ENCODE measurements at places on chromosomes 13 and 19.

- no peak overlapping the region for H3K4me3 ChIP-seq
Measured at GRCh38 chr19:42629191-42629590, 34.5 kb upstream of the CEACAM8 start.

DNA sequence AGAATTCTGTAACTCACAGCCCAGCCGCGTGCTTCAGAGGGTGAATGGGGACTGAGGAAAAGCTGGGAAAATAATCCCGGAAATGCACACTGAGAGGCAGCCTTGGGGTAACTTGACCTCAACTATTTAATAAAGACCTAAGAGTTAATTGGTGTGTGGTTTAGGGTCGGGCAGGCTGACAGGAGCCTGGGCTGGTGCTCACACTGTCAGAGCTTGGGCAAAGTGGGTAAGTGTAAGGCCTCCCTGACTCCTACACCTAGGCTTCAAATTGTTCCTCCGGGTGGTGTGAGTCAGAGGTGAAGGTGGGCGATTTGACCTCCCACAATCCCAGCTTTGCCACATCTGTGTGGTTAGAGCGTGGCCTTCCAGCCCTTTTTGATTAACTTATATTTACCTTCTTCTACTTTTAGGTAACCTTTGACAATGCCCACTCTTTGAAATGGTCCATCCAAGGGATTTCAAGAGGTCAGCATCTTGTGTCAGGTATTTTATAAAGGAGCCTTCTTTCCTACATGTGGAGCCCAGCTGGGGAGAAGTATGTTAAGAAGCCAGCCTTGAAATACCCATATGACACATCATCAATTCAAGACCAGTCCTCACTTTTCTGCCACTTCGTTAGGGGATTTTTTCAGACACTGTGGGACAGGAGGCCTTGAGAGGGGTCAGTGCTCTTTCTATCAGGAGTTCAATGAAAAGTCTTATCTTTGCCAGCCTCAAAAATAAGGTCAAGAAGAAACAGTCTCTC lies 114.2 kb downstream of the NUFIP1 start:
- no peak for DNase-seq
- H3K36me3 ChIP-seq = no peaks in the 10 kb centered on the region
- H3K4me3 ChIP-seq = no peak overlapping the region

GRCh38 chr13:73079359-73079758 lies 20.6 kb downstream of the KLF5 start:
- no peak overlapping the region for H3K4me3 ChIP-seq
- DNase-seq = no peak
- H3K4me1 ChIP-seq = peaks cover 28% of the 10 kb centered on the region
- H3K27me3 ChIP-seq = no peaks in the 10 kb centered on the region
- no peak overlapping the region for H3K27ac ChIP-seq
- no peaks in the 10 kb centered on the region for H3K36me3 ChIP-seq

DNA sequence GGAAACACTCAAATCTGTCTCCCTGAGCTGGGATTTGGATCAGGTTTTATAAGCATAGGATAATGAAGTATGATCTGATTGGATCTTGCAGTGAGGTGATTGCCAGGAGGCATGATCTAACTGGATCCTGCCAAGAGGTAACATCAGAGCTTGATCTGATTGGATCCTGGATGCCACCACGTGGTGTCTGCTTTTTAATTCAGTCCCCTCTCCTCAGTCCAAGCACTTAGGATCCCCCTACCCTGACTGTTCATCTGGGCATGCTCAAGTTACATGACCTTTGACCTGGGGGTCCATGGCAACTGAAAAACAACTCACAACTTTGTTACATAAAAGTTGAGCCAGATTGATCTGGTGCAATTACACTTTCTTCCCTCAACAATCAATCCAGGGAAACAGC lies 47.5 kb upstream of the LSM14A start:
- no peak for DNase-seq
- H3K36me3 ChIP-seq = no peaks in the 10 kb centered on the region
- no peaks in the 10 kb centered on the region for H3K4me1 ChIP-seq
- no peaks in the 10 kb centered on the region for H3K27me3 ChIP-seq
- no peak overlapping the region for H3K27ac ChIP-seq
- no peak overlapping the region for H3K4me3 ChIP-seq

- H3K27me3 ChIP-seq = no peaks in the 10 kb centered on the region
- no peak overlapping the region for H3K4me3 ChIP-seq
- H3K27ac ChIP-seq = no peak overlapping the region
- peak; percentile 85 for DNase-seq
- no peaks in the 10 kb centered on the region for H3K4me1 ChIP-seq
Measured at GRCh38 chr13:53200498-53201453, 172.2 kb downstream of the OLFM4 start.

DNA sequence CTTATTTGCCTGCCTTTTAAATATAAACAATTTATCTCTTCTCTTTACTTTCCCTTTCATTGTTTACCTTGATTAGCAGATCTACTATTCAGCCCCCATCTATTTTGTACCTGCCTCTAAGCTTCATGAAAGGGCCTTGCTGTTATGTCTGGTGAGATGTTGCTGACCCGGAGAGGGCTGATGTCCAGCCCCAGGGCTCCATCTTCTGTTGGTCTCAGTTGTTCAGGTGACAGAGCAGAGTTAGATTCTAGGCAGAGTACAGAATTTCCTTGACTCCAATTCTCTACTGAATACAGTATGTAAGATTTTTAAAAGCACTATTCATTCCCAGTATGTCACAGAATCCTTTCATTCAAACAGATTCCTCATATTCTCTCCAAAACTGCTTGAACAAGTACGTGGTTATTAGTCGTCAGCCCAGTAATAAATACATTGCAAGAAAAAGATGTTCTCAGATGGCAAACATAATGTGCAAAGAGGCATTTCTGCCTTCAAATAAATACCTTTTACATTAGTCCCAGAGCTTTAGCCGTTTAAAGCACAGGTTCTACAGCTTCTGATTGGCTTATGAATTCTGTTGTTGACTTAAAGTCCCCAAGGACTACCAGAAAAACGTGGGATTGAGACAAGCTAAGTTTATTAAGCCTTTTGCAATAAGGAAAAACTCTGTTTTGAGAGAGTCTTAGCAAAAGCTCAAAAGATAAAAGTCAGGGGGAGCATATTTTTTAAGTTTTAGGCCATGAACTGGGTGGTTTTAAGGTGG lies 159.1 kb downstream of the GPC5 start:
- no peak overlapping the region for H3K27ac ChIP-seq
- H3K36me3 ChIP-seq = no peaks in the 10 kb centered on the region
- H3K4me1 ChIP-seq = no peaks in the 10 kb centered on the region

GRCh38 chr13:112812306-112813055 lies 122.6 kb downstream of the ATP11A start:
- peak; percentile 93 for DNase-seq
- H3K4me3 ChIP-seq = no peak overlapping the region
- H3K27ac ChIP-seq = peak overlapping the region; percentile 28
- peaks cover 32% of the 10 kb centered on the region for H3K4me1 ChIP-seq
- H3K27me3 ChIP-seq = no peaks in the 10 kb centered on the region

- peak overlapping the region; percentile 83 for H3K4me3 ChIP-seq
- H3K4me1 ChIP-seq = peaks cover 8% of the 10 kb centered on the region
- peak overlapping the region; percentile 70 for H3K27ac ChIP-seq
- DNase-seq = peak; percentile 19
Measured at GRCh38 chr13:49791315-49791710, 1.2 kb downstream of the KPNA3 start.

- H3K4me3 ChIP-seq = no peak overlapping the region
- DNase-seq = no peak
- no peaks in the 10 kb centered on the region for H3K36me3 ChIP-seq
- H3K4me1 ChIP-seq = peaks cover 29% of the 10 kb centered on the region
- H3K27ac ChIP-seq = no peak overlapping the region
Measured at GRCh38 chr19:1469255-1470054, 9.6 kb downstream of the C19orf25 start.

DNA sequence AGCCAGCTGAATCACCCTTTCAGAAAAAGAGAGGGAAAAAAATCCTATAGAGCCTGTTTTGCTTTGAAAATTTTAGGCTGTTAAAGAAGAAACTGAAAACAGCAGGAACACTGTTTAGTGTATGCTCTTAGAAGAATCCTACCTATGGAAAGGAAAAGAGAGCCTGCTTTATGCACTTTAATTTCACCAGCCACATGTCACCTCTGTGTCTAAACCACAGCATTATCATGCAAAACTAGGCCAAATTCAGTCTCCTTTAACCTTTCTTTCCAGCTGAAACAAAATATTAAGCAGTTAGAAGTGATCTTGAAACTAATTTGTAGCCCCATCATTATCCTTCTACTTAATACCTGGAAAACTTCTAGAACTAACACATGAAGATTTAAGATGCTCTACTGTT lies 97.2 kb upstream of the MAB21L1 start:
- no peaks in the 10 kb centered on the region for H3K4me1 ChIP-seq
- DNase-seq = no peak
- H3K27me3 ChIP-seq = no peaks in the 10 kb centered on the region
- H3K4me3 ChIP-seq = no peak overlapping the region
- H3K27ac ChIP-seq = no peak overlapping the region

DNA sequence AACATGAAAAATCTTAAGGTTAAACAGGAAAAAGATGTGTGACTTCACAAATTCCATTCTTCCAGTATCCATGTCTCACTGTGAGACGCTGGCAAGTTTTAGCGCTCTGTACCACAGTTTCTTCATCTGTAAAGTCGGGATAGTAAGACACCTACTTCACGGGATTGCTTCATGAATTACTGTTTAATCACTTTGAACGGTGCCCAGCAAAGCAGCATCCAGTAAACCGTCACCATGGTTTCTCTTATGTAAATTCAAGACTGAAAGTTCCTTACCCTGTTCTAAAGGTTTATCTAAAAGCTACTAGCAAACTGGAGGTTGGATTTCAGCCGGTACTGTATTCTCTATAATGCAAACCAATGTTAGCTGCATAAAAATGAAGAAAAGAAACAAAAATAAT lies 53.5 kb downstream of the KATNAL1 start:
- H3K36me3 ChIP-seq = no peaks in the 10 kb centered on the region
- peaks cover 4% of the 10 kb centered on the region for H3K4me1 ChIP-seq
- H3K27ac ChIP-seq = no peak overlapping the region
- no peak for DNase-seq
- no peak overlapping the region for H3K4me3 ChIP-seq
- H3K27me3 ChIP-seq = no peaks in the 10 kb centered on the region

- H3K4me3 ChIP-seq = no peak overlapping the region
- H3K27me3 ChIP-seq = no peaks in the 10 kb centered on the region
- no peaks in the 10 kb centered on the region for H3K4me1 ChIP-seq
- no peak overlapping the region for H3K27ac ChIP-seq
Measured at GRCh38 chr19:46731007-46731501, 14.1 kb upstream of the PRKD2 start.

DNA sequence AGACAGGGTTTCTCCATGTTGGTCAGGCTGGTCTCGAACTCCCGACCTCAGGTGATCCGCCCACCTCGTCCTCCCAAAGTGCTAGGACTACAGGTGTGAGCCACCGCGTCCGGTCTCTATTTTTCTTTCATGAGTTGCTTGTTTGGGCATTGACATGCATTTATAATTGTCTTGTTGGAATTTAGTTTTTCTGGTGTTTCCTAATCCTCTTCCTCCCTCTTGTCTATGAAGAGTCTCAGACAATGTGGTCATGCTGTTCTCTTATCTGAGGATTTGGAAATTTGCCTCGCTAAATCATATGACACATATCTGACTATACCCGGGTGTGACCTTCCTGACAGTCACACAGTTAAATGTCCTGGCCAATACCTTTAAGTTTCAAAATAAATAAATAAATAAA lies 7.4 kb upstream of the CEACAM18 start:
- H3K4me3 ChIP-seq = no peak overlapping the region
- no peaks in the 10 kb centered on the region for H3K27me3 ChIP-seq
- H3K27ac ChIP-seq = no peak overlapping the region
- H3K4me1 ChIP-seq = no peaks in the 10 kb centered on the region
- DNase-seq = no peak

DNA sequence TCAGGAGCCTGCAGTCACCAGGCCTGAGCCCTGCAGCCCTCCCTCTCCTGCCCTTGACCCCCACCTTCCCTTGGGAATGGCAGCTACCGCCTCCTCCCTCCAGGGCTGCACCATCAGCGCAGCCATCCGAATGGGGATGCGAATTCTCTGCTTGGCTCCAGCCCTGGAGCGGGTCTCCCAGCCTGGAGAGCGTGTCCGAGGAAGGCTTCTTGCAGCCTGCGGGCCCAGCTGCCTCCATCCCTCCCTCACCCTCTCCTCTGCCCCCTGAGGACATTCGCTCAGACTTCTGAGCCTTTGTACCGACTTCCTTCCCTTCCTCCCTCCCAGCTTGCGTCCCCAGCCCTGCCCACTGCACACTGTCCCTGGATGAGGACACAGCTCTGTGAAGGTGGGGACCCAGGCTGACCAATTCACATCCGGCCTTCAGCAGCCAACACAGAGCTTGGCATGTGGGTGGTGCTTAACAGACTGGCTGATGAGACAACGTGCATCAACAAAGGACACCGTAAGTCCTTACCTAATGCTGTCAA lies 6.0 kb upstream of the NKPD1 start:
- no peaks in the 10 kb centered on the region for H3K27me3 ChIP-seq
- no peak overlapping the region for H3K4me3 ChIP-seq
- DNase-seq = no peak
- H3K27ac ChIP-seq = no peak overlapping the region

GRCh38 chr13:59885076-59885475 lies 278.7 kb downstream of the DIAPH3 start:
- H3K4me1 ChIP-seq = no peaks in the 10 kb centered on the region
- H3K27ac ChIP-seq = no peak overlapping the region
- H3K4me3 ChIP-seq = no peak overlapping the region
- no peak for DNase-seq
- no peaks in the 10 kb centered on the region for H3K27me3 ChIP-seq

GRCh38 chr13:95368998-95369397 lies 67.7 kb upstream of the ABCC4 start:
- no peaks in the 10 kb centered on the region for H3K4me1 ChIP-seq
- H3K36me3 ChIP-seq = no peaks in the 10 kb centered on the region
- H3K27me3 ChIP-seq = no peaks in the 10 kb centered on the region
- no peak overlapping the region for H3K4me3 ChIP-seq

DNA sequence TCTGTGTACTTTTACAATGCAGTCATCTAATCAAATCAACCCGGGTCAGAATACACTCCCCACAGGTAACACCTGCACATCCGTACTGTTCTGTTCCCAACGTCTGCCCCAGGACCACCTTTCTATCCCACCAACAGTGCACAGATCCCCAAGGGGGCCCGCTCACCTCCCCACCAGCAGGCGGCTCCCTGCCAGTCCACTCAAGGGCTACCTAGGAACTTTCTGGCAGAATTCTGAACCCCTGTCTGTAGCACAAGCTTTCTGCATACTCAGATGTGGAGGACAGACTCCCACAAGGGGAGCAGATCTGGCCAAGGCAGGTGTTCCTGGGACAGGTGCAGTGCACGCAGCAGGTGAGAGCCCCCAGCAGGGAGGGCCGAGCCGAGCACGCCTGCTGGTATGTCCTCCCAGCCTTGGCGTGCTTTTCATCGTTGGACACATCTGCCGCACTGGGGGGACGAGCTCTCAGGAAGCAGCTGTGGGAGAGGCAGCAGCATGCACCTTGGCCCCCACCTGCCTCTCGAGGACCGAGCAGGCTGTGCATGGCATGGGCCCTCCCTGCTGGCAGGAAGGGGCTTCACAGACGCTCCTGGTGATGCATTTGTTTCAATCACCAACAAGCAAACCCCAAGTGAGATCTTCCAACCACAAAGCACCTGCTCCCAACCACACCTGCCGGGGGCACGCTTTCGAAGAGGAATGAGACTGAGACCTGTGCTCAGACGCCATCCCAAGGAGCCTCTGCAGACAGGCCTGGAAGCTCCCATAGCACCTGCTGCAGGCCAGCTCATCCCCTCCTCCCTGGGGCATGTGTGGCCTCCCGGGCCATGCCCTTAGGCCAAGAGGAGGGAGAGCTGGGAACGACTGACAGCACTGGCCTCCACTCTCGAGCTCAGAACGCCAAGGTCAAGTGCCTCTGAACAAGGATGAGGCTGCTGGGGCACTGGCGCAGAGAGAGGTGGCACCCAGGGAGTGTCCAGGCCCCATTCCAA lies 35.9 kb downstream of the RAB20 start:
- H3K4me1 ChIP-seq = peaks cover 65% of the 10 kb centered on the region
- no peaks in the 10 kb centered on the region for H3K27me3 ChIP-seq
- peak; percentile 92 for DNase-seq
- peak overlapping the region; percentile 92 for H3K27ac ChIP-seq

Data from thyroid gland (tissue), 4 donors.